ENCODE measurements at places on chromosomes 5 and 9. TPM values are rescaled to one million over a fixed set of nuclear protein-coding genes. Genes with fewer than 3 reads are reported as not detected.

The AK1 gene
- total RNA-seq: 157 TPM

The NDST1 gene
- total RNA-seq: 100 TPM

The TAL2 gene
- total RNA-seq: not detected

The C9orf57 gene
- not detected for total RNA-seq

The PCDHGC4 gene
- 17.8 TPM for total RNA-seq

The SHB gene
- total RNA-seq: 26.0 TPM

The KIF20A gene
- 0.60 TPM for total RNA-seq

The ANKRD34B gene
- total RNA-seq: 0.36 TPM

The SLC36A3 gene
- not detected for total RNA-seq

The WDR38 gene
- not detected for total RNA-seq

The POU5F2 gene
- total RNA-seq: 3.7 TPM

The GPR21 gene
- total RNA-seq: 18.7 TPM

The NTNG2 gene
- total RNA-seq: 54.9 TPM

The DMGDH gene
- total RNA-seq: 3.2 TPM

The TXNDC8 gene
- total RNA-seq: not detected

The SLC34A1 gene
- not detected for total RNA-seq

The NMUR2 gene
- not detected for total RNA-seq

The RASGRF2 gene
- total RNA-seq: 73.9 TPM

The FBN2 gene
- total RNA-seq: 0.87 TPM

The SLC1A1 gene
- total RNA-seq: 30.3 TPM

The SLC1A3 gene
- total RNA-seq: 727 TPM

The TMEM252 gene
- not detected for total RNA-seq

The ANXA6 gene
- 278 TPM for total RNA-seq

The NIPBL gene
- 69.5 TPM for total RNA-seq

The ADCY2 gene
- total RNA-seq: 132 TPM

The EGFL7 gene
- total RNA-seq: 92.2 TPM

The FAM151B gene
- total RNA-seq: 6.6 TPM
